Bronchial epithelial cell (primary cell): ENCODE measurements at places on chromosomes 6 and 20. TPM values are rescaled to one million over a fixed set of nuclear protein-coding genes. Genes with fewer than 3 reads are reported as not detected.

Gene SPO11
- not detected in 2 replicates for total RNA-seq

Gene WFDC13
- total RNA-seq: not detected in 2 replicates

Gene KCNK16
- total RNA-seq: not detected in 2 replicates

Gene HUS1B
- total RNA-seq: 0.53 and 1.4 TPM in 2 replicates

Gene OPRM1
- not detected in 2 replicates for total RNA-seq

Gene EXOC2
- total RNA-seq: 29.2 and 34.8 TPM in 2 replicates

Gene LINC00237
- not detected in 2 replicates for total RNA-seq

Gene PRRC2A
- 21.1 and 24.7 TPM in 2 replicates for total RNA-seq

Gene IL20RA
- 4.5 and 10.5 TPM in 2 replicates for total RNA-seq

Gene TNFRSF21
- 39.9 and 42.4 TPM in 2 replicates for total RNA-seq

Gene PTGIS
- 0.13 and 4.7 TPM in 2 replicates for total RNA-seq

Gene ABHD16B
- not detected in 2 replicates for total RNA-seq

Gene NKX2-2
- total RNA-seq: not detected in 2 replicates

Gene SMLR1
- not detected in 2 replicates for total RNA-seq

Gene BANF2
- total RNA-seq: not detected in 2 replicates

Gene AGER
- total RNA-seq: 0.26 TPM in 2 replicates

Gene GPX5
- not detected in 2 replicates for total RNA-seq

Gene MUCL3
- under 0.01 TPM in 1 of 2 replicates, not detected in the other for total RNA-seq

Gene SLC24A3
- under 0.01 and 0.26 TPM in 2 replicates for total RNA-seq

Gene BPIFA1
- not detected in 2 replicates for total RNA-seq

Gene UBE2C
- 0.26 and 1.8 TPM in 2 replicates for total RNA-seq

Gene SMOC2
- 0.53 and 0.90 TPM in 2 replicates for total RNA-seq

Gene GRM4
- under 0.01 TPM in 1 of 2 replicates, not detected in the other for total RNA-seq

Gene MKKS
- 5.3 and 7.6 TPM in 2 replicates for total RNA-seq

Gene C6orf141
- 7.8 and 10.8 TPM in 2 replicates for total RNA-seq

Gene MACROD2
- total RNA-seq: 1.6 and 1.7 TPM in 2 replicates

Gene PPP1R14C
- 72.1 and 80.0 TPM in 2 replicates for total RNA-seq

Gene NUP153
- total RNA-seq: 13.2 and 13.6 TPM in 2 replicates

Gene PRL
- not detected in 2 replicates for total RNA-seq

Gene BAG2
- total RNA-seq: 1.7 and 2.1 TPM in 2 replicates

Gene PACSIN1
- not detected in 2 replicates for total RNA-seq

Gene WFDC12
- total RNA-seq: not detected in 2 replicates

Gene ADGB
- total RNA-seq: not detected in 2 replicates

Gene BNIP5
- not detected in 2 replicates for total RNA-seq

Gene SLCO4A1
- 1.6 and 4.7 TPM in 2 replicates for total RNA-seq

Gene TNXB
- total RNA-seq: 1.4 and 2.4 TPM in 2 replicates

Gene SERAC1
- 12.1 and 15.1 TPM in 2 replicates for total RNA-seq

Gene GHRH
- not detected in 2 replicates for total RNA-seq

Gene TFAP2A
- total RNA-seq: 3.4 and 6.3 TPM in 2 replicates

Gene HLA-DRB5
- total RNA-seq: not detected in 2 replicates

Gene ANKRD66
- total RNA-seq: not detected in 2 replicates

Gene RIPOR3
- under 0.01 and 0.53 TPM in 2 replicates for total RNA-seq

Gene PGBD1
- 1.8 and 2.4 TPM in 2 replicates for total RNA-seq

Gene RUNX2
- 0.38 and 0.79 TPM in 2 replicates for total RNA-seq

Gene SCGN
- not detected in 2 replicates for total RNA-seq

Gene CDC25B
- 7.6 and 17.9 TPM in 2 replicates for total RNA-seq

Gene FABP7
- not detected in 2 replicates for total RNA-seq
